ENCODE measurements at places on chromosomes 5 and 9.

- no peak for DNase-seq
Observed at GRCh38 chr5:921456-922435, 29.1 kb downstream of the TRIP13 start.

DNA sequence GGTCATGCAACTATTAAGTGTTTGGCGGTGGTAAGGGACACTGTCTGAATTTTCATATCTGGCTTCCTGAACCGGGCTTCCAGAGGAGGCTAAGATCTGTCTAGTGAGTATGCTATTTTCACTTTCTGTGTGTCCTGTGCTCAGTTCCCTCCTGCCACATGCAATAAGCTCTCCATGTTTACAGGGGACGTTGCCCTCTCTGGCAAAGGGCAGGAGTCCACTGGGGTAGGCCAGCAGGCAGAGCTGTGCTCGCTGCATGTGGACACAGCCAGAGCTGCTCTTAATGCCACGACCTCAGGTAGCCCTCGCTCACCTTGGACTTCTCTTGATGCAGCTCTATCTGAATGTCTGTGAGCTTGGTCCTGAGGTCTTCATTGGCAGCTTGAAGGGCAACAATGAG lies 111.2 kb downstream of the JAKMIP2 start:
- no peak for DNase-seq

GRCh38 chr9:130244548-130245165 lies 20.9 kb upstream of the HMCN2 start:
- DNase-seq: no peak

DNA sequence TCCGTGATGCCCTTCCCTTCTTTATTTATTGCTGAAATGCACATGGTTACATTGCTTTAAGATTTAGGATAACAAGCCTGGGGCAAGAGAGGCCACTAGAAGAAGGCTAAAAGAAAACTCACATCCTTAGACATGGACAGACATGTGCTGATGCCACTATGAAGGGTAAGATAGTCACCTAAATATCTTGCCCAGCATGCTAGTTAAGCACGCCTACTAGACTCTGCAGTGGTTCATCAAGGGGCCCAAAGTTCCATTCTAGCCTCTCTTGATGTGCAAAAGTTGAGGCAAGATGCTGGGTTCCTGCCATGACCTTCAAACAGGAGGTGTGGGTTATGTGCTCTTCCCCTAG lies 49.3 kb downstream of the GRAMD2B start:
- no peak for DNase-seq

- no peak for DNase-seq
Observed at GRCh38 chr5:73393611-73394489, 54.7 kb downstream of the FOXD1 start.

- DNase-seq: no peak
Observed at GRCh38 chr5:128528637-128529255, 9.3 kb downstream of the FBN2 start.

- DNase-seq: no peak
Observed at GRCh38 chr9:95409650-95410426, 92.3 kb upstream of the FANCC start.

- DNase-seq: no peak
Observed at GRCh38 chr9:36765077-36765390, 192.3 kb downstream of the MELK start.

- DNase-seq: no peak
Observed at GRCh38 chr9:16001856-16002255, 449.0 kb downstream of the CCDC171 start.

DNA sequence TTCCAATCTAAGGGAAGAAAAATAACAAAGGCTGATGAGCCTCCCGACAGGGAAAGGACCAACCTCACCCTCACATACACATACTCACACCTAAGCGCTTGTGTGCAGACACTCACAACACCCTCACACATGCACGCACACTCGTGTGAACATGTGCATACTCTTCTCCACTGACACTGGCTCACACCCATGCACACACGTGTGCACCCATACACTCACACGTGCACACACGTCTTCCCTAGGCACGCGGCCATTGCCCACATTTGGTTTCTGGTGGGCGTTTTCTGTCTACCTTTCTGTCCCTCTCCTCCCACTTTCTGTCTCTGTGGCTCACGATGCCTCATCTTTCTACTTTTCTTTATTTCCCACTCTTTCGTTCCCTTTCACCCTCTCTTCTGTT lies 169.7 kb upstream of the MVB12B start:
- DNase-seq: no peak

DNA sequence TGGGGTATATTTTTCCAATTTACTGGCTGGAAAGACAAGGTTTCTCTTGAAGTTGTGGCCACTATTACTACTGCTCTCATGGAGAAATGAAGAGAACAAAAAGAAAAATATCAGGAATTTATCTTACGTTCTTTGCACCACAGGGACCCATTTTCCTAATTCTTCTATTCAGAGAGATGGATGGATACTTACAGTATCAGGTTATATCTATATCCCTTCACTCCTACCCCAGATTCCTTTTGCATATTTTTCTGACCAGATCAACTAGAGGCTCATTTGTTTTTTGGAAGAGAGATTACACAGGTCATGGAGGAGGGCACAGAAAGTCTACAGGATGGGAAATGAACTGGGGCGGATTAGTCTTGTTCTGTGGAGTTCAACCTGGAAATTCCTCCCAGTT lies 277.2 kb upstream of the VLDLR start:
- DNase-seq: no peak

DNA sequence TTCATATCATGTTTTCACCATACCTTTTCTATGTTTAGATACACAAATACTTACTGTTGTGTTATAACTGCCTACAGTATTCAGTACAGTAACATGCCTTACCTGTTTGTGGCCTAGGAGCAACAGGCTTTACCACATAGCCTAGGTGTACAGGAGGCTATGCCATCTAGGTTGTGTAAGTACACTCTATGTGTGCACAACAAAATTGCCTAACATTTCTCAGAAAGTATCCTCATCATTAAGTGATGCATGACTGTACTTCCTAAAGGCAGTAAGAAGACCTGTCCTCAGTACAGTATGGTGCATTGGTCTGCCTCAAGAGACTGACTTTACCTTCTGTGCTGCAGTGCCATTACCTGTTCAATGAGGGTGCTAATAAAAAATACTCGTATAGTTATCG lies 7.9 kb downstream of the TXN start:
- DNase-seq: no peak

GRCh38 chr9:130185490-130186031 lies 13.4 kb downstream of the NCS1 start:
- DNase-seq: no peak

DNA sequence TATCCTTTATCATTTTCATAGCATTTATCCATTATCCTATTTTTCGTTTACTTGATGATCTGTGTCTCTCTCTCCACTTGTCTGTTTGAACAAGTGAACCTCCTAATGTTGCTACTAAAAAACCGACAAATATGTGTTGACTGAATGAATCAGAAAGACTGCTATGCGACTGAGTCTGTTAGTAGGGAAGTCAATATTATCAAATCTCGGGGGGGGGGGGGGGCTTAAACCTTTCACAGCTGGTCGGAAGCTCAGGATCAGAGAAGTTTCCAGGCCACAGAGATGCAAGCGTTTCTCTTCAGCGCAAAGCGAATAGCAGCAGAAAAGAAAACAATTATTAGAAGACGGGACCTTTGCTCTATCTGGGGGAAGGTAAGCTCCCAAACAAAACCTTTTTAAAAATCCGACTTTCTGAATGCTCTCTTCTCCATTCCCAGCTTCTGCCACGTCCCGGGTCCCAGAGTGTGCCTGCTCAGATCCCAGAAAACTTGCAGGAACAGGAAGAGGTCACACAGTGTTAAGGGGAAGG lies 412 bp downstream of the RIOK2 start:
- no peak for DNase-seq

DNA sequence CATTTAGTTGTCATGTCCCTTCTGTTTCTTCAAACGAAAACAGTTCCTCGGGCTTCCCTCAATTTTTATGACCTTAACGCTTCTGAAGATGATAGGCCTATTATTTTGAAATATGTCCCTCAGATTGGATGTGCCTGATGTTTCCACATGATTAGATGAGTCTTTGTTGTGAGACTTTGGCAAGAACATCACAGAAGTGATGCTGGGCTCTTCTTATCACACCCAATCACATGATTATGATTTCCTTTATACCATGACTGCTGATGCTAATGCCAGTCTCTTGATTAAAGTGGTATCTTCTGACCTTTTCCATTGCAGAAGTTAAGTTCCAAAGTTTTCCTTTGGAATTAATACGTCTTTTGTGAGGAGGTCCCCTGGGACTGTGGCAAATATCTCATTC lies 175.7 kb downstream of the SAXO1 start:
- DNase-seq: no peak
